Hepatocyte (in vitro differentiated cells): ENCODE measurements at places on chromosomes 6 and 20. TPM values are rescaled to one million over a fixed set of nuclear protein-coding genes. Genes with fewer than 3 reads are reported as not detected.

- DNase-seq: no peak
- no peaks in the 10 kb centered on the region for H3K4me1 ChIP-seq
These were observed 279.7 kb downstream of the ZFAND3 start for GRCh38 chr6:38099221-38099620.

GRCh38 chr20:63945031-63945658, 11.1 kb downstream of the UCKL1 start:
- DNase-seq: no peak
- H3K36me3 ChIP-seq: no peaks in the 10 kb centered on the region
- H3K27ac ChIP-seq: no peak overlapping the region
- H3K4me3 ChIP-seq: no peak overlapping the region

CCN6 gene
- not detected in 2 replicates for total RNA-seq

DNA sequence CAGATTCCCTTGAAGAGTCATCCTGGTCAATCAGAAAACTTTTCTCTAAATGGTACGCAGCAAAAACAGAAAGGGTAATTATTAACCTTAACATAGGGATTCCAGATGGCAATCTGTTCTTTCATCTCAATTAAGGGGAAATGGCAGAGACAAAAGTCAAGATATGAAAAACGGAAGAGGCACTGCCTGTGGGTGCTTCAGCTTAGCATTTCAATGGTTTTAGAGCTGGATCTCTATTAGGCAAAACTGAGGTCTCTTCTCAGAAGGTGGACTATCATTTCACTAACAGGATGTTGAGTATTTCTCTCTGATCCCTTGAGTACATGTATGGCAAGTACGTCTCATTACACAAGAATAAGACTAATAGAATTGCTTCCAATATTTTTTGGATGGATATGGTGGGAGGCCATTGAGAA, 296.9 kb downstream of the HIVEP2 start:
- H3K27ac ChIP-seq: peak overlapping the region; percentile 9
- no peaks in the 10 kb centered on the region for H3K36me3 ChIP-seq
- DNase-seq: no peak
- peaks cover 5% of the 10 kb centered on the region for H3K4me1 ChIP-seq
